ENCODE measurements at places on chromosomes 4 and X. TPM values are rescaled to one million over a fixed set of nuclear protein-coding genes. Genes with fewer than 3 reads are reported as not detected.

MUC7 gene
- not detected for total RNA-seq

GRCh38 chrX:136662104-136662503 is 14.1 kb downstream of the CD40LG start:
- no peak for DNase-seq

DNA sequence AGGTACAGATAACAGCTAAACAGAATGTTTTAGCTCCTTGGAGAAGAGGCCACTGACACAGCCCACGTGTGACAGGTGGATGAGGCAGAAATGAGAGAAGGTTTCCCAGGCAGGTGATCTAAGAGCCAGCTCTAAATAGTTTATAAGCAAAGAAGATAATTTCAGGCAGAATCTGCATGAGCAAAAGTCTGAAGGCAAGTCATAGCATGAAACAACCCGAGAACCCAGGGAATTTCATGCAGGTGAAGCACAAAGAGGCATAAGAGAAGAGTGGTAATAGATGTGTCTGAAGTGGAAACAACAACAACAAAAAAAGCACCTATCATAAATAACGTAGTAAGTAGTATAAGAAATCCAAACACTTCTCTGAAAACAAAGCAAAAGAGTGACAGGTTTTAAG is 275.8 kb upstream of the CPEB2 start:
- DNase-seq, result no peak

DNA sequence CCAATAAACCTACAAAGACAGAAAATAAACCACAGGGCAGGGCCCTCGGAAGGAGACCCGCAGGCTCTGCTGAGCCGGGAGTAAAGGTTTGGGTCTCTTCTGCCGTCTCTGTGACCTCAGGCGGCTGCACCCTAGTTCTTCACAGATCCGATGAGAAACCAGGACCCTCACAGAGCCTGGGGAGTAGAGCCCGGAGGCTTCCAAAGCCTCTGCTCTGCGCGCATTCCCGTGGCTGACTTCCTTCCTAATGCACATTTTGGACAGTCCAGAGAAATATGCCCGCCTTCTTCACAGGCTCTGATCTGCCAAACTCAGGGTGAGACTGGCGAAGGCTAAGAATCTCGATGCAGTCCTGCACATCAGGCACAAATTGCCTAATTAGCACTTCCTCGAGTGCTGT is 245.5 kb downstream of the EVC2 start:
- no peak for DNase-seq

DNA sequence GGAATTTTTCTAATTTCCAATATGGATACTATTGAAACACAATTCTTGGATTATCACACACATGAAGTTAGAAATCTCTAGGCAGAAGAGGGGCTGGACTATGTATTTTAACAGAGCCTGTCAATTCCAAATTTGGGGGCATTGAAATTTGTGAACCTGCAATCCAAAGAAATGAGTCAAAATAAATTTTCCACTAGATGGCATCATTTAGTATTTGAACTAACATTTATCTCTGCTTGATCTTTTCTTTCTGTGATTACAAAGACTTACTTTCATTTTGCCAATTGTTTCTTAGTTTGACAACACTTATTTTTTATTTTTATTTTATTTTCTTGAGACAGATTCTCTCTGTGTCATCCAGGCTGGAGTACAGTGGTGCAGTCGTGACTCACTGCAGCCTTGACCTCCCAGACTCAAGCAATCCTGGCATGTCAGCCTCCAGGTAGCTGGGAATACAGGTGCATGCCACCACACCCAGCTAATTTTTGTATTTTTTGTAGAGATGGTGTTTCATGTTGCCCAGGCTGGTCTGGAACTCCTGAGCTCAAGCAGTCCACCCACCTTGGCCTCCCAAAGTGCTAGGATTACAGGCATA is 2.7 kb upstream of the PYURF start:
- DNase-seq, result no peak

- DNase-seq, result no peak
Measured at GRCh38 chrX:44244008-44244407, 99.5 kb downstream of the EFHC2 start.

GRCh38 chr4:96354036-96354712 is 514.3 kb downstream of the PDHA2 start:
- DNase-seq, result no peak

DNA sequence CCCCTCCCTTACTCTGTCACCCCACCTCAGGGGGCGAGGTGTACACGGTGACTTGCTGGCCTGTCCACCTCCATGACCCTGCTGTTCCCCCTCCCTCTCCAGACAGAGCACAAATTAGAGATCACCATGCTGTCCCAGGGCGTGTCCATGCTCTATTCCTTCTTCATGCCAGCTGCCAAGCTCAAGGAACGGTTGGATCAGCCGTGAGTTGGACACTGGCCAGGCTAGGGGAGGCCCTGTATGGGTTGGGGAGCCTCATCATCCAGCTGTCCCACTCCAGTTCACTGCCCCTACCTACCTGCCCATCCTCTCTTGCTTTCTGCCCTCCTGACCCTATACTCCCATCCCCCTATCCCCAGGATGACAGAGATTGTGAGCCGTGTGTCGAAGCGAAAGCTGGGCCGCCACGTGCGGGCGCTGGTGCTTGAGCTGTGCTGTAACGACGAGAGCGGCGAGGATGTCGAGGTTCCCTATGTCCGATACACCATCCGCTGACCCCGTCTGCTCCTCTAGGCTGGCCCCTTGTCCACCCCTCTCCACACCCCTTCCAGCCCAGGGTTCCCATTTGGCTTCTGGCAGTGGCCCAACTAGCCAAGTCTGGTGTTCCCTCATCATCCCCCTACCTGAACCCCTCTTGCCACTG is 3.9 kb upstream of the CDK16 start:
- DNase-seq, result no peak

GRCh38 chrX:130174045-130174704 is 2.4 kb downstream of the RAB33A start:
- no peak for DNase-seq

- DNase-seq, result no peak
Measured at GRCh38 chr4:2361366-2362265, 56.8 kb downstream of the ZFYVE28 start.

DNA sequence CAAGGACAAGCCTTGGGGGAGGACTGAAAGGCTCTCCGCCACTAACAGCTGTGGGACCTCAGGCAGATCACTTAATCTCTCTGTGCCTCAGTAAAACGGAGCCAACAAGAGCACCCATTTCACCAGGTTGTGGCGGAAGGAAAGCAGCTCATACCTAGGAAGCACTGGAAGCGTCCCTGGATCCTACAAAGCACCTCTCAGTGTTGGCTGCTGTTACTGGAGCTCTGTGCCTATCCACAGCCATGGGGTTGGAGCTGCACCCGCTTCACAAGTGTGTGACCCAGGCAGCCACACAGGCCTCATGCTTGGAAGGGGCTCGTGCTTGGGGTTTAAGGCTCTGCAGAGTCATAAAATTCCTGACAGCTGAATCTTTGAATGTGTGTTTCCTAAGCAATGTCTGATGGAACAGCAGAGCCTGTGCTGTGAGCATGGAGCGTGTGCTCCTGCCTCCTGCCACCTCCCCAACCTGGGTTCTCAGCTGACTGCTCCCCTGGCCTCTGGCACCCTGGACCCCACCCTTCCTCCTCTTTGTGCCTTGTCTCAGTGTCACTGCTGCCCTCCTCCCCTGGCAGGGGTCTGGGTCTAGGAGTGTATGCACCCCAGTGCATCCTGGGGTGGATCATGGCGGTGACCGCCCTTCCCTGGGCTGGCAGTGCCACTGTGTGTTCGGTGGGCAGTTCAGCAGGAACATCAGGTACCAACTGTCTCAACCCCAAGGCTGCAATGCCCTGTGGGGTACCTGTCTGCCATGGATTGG is 14.4 kb upstream of the MAN2B2 start:
- no peak for DNase-seq

- no peak for DNase-seq
Measured at GRCh38 chr4:138399081-138399480, 156.9 kb upstream of the SLC7A11 start.

All from activated B cell treated with CpG ODN at 0.5 μM for 24 hours (primary cell).